Activated naive CD4-positive, alpha-beta T cell treated with anti-CD3 and anti-CD28 coated beads, Interleukin-2, amount 10 ng/mL, durations not matched to agents 5 hours and 36 hours (primary cell): ENCODE measurements at places on chromosomes 12 and 14. TPM values are rescaled to one million over a fixed set of nuclear protein-coding genes. Genes with fewer than 3 reads are reported as not detected.

Gene SCN8A
- 0.91 TPM for total RNA-seq

Gene OR4K17
- total RNA-seq: not detected

Gene ISM2
- 0.15 TPM for total RNA-seq

Gene ACSM4
- not detected for total RNA-seq

Gene OR11G2
- not detected for total RNA-seq

Gene KRT77
- not detected for total RNA-seq

Gene SLC41A2
- total RNA-seq: 0.82 TPM

Gene PRH2
- total RNA-seq: not detected
